ENCODE measurements at places on chromosomes 4 and X.
A peak's percentile ranks its signal among the peaks of the same experiment; 100 is the strongest.

- DNase-seq, result no peak
Observed at GRCh38 chr4:12747154-12747553, 737.0 kb downstream of the RAB28 start.

DNA sequence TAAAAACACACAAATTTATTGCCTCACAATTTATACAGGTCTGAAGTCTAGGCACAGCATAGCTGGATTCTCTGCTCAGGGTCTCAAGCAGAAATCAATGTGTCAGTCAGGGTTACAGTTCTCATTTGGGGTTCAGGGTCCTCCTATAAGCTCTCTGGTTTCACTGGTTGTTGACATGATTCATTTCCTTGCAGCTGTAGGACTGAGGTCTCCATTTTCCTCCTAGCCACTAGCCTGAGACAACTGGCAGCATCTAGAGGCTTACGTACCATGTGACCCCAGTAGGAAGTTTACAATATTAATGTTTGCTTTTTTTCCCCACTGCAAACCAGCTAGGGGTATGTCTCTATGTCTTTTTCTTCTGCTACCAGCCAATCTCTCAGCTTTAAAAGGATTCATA, 102.5 kb downstream of the CPEB2 start:
- no peak for DNase-seq

- no peak for DNase-seq
Observed at GRCh38 chr4:100284129-100284880, 94.0 kb upstream of the DDIT4L start.

GRCh38 chrX:48827654-48827968, 1.3 kb downstream of the ERAS start:
- DNase-seq, result no peak

- DNase-seq, result no peak
Observed at GRCh38 chrX:56572975-56573374, 9.5 kb downstream of the UBQLN2 start.

DNA sequence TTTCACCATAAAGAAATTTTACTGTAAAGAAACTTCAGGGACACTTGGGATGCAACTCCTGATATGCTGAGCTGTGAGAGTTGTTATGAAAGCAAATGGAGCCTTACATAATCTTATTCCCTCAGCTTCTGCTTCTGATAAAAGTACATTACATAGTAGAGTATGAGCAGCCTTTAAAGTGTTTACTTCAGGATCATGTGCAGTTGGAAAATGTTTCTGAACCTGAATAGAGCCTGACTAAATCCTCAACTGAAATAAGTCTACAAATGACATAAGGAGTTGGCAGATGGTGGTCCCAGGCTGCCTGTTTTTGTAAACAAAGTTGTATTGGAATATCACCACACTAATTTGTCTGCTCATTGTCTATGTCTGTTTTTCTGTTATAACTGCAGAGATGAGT, 19.3 kb downstream of the RASSF6 start:
- no peak for DNase-seq

DNA sequence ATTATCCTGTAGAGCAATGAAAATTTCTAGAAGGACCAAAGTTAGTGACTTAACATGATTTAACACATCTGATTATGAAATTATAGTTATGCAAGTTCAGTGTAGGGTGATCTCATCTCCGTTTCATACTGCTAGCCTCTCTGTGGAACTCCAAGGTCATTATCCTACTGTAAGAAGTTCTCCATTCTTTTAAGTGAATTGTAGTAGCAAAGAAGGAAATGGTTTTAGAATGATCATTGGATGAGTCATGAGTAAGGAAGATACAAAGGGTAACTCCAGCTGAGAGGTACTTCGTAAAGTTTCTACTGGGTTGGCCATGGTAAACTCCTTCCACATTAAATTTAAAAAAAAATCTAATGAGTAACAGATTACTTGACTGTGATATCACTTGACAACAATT, 215.0 kb upstream of the GIMD1 start:
- DNase-seq, result no peak

DNA sequence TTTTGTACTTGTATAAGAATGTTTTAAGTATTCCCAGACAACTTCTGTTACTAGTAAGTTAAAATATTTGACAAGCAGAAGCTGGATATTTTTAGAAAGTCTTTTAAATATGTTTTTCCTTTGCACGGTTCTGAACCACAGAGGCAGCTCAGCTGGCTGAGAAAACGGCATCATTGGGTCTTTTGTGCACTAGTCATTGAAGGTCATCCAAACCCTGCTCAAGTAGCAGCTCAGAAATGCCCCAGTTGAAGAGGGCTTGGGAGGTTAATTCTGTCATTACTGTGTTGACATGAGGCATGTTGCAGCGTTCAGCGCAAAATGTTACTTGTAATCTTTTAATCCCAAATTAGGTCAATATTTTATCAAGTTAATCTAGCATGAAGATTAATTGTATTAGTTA, 383.7 kb upstream of the FAM241A start:
- no peak for DNase-seq

GRCh38 chr4:41076481-41076880, 137.9 kb downstream of the APBB2 start:
- DNase-seq, result no peak

GRCh38 chrX:21655901-21656586, 2.1 kb downstream of the KLHL34 start:
- no peak for DNase-seq

DNA sequence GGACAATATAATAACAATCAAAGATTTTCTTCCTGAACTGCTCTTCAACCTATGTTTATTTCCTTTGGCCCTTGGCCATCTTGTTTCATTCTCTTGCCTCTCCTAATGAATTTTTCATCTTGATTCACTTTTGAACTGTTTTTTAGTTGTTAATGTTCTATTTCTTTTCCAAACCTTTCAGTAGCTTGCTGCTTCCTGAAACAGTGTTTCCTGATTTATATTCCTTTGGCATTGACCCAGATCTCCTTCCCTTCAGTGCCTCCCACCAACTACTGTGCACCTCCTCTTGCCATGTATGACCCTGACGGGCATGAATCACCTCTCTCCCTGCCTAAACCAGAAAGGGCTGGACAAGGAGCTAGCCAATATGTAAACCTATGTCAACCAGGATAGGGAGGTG, 25.6 kb upstream of the SPP1 start:
- DNase-seq, result no peak

GRCh38 chr4:141501395-141501794, 135.0 kb upstream of the IL15 start:
- DNase-seq, result no peak

- no peak for DNase-seq
Observed at GRCh38 chr4:185576962-185577950, 41.9 kb upstream of the PDLIM3 start.

DNA sequence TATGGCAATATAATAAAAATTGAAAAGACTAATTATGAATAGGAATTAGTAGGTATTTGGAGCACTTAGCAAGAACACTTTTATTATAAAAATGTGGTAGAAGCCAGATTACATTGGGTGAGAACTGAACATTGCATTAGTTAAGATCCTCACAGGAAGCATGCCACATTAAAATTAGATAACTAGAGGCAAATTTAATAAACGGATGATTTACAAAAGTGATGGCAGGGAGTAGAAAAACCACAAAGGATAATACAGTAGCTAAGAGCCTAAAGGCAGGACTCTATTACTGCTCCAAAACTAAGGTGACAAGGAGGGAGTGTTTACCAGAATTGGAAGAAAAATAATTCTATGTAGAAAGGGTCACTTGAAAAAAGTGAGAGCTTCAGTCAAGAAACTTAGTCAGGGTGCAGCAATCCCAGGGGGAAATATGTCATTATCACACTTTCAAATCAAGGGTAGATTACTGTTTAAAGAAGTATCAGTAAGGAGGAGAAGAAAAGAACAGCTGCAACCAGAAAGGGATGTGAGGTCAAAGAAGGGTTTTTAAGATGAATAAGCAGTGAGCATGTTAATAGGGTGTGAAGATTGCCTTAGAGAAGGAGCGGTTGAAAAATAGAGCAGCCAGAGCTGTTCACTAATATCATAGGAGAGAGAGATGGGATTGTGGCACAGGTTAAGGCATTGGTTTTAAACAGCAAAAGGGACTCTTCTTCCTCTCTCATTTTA, 84.6 kb downstream of the NDST4 start:
- no peak for DNase-seq

- no peak for DNase-seq
Observed at GRCh38 chr4:143109376-143109775, 75.3 kb upstream of the USP38 start.

DNA sequence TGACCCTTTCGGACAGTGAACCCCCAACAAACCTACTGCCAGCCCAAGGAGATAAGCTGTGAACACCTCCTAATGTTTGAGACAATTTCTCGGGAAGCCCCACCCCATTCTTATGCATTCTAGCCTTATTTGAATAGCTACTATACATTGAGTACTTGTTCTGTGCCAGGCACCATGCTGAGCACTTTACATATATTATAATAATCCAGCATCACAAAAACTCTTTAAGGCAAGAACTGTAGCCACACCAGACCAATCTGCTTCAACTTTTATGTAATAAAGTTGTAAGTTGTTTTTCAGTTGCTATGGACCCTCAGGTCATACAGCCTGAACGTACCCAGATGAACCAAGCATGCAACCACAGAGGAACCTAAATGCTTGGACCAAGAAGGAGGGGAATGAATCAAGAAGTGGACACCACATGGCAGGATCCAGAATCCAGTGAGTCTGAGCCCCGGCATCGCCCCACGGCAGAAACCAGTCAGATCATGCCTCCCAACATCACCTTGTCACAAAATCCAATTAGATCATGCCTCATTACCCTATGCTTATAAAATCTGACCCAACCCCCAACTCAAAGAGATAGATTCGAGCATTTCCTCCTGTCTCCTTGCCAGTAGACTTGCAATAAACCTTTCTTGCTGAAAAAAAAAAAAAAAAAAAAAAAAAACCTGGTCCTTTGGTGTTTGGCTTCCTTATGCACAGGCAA, 225.0 kb downstream of the QDPR start:
- DNase-seq, result no peak

GRCh38 chr4:154364066-154364845, 127.3 kb downstream of the DCHS2 start:
- no peak for DNase-seq

- DNase-seq, result peak; percentile 15
Observed at GRCh38 chrX:68829582-68830418, 979 bp downstream of the EFNB1 start.

DNA sequence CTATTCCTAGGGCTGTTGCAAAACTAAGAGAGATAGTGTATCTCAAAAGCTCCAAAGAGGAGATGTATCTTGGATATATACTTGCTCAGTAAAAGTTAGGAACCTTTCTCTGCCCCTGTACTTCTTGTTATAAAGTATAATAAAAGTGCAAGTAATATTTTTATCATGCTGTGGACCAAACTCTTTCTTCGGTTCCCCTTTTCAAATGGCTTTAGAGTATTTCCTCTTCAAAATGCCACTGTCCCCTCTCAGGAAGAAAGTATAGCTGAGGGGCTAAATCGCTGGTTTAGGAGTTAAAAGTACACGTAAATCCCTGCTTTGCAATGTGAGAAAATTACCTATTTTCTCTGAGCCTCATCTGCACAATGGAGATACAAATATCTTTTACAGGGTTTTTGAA, 169.1 kb upstream of the FTHL17 start:
- DNase-seq, result no peak

- peak; percentile 4 for DNase-seq
Observed at GRCh38 chrX:153411255-153411987, at the start of gene ZFP92. Gene ZFP92 (plus strand): TSS chrX:153411472. CDS start chrX:153418323, 6,851 bp downstream.

GRCh38 chr4:38105475-38106220, 145.4 kb downstream of the PTTG2 start:
- no peak for DNase-seq

DNA sequence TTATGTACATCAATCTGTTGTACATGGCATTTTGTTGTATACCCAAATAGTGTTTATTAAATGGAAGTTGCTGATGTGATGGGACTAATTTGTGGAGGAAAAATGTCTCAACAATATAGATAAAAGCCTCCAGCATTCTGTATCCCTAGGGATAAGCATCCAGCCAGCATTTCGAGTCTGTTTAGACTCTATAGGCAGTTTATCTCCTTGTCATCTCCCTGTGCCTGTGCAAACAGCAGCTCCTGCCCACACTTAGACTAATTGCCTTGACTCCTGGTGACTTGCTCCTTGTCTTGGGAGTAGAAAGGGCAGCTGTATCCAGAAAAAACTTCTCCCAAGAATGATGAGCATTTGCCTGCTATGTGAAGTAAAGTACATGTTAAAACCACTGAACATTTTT, 83.8 kb downstream of the DOCK11 start:
- no peak for DNase-seq

DNA sequence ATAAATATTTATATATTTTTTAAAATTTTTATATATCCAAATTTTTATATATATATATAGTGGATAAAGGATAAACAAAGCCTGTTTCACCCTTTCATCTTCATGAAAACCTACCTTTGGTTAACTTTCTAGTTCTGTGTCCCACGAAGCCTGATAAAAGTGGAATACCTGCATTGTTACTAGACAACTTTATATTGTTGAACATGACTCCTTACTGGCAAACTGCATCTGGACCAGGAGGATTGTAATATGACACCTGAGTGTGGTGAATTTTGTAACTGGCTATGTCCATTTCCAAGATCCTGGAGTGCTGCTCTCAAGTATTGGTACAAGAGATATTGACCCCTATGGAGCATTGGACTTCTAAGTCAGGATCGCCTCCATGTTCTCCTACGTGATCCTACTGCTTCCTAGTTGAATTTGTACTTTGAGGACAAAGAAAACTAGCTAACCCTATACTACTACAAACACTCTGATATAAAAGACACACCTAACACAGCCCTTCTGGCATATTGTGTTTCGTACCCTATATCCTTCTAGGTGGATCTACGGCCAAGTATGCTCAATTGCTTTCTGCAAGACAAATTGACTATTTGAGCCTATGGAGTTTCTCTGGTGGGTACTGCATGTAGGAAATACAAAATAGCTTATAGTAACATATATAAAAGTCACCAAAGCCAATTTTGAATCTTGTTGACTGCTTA, 61.3 kb upstream of the PRRG1 start:
- DNase-seq, result no peak

DNA sequence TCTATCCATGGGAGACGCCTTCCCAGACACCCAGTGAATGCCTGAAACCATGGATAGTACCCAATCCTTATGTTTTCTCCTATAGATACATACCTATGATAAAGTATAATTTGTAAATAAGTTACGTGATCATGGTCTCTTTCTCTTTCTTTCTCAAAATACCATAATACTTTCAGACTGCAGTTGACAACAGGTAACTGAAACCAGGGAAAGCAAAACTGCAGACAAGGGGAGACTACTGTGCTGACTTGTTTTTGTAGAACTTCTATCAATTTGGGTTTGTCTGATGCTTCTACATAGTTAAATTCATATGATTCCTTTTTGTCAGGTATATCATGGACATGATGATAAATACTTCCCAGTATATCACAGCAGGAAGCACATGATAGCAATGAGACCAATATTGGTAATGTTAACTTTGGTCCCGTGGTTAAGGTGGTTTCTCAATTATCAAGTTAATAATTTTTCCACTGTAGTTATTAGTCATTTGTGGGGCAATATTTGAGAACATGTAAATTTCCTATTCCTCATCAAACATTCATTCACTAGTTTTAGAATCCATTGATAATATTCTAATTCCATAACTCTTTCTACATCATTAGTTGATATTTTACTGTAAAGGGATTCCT, 298.0 kb upstream of the TET2 start:
- DNase-seq, result no peak

- DNase-seq, result no peak
Observed at GRCh38 chr4:54277691-54278090, 48.6 kb downstream of the PDGFRA start.

- DNase-seq, result no peak
Observed at GRCh38 chrX:56026815-56027214, 205.3 kb upstream of the KLF8 start.

- DNase-seq, result no peak
Observed at GRCh38 chr4:155735496-155735895, 23.3 kb upstream of the GUCY1B1 start.

- DNase-seq, result no peak
Observed at GRCh38 chr4:40630335-40631021, 814 bp upstream of the RBM47 start.
